Stimulated activated CD8-positive, alpha-beta memory T cell treated with anti-CD3 and anti-CD28 coated beads, Interleukin-15, amount 100 ng/mL, for 24 hours (primary cell): ENCODE measurements at places on chromosomes 2 and 18.

- no peak for DNase-seq
Observed at GRCh38 chr2:173326806-173327205, 27.9 kb upstream of the CDCA7 start.

- no peak for DNase-seq
Observed at GRCh38 chr2:42268528-42269151, 92.4 kb downstream of the COX7A2L start.

GRCh38 chr2:44805401-44806235, 135.9 kb upstream of the SIX3 start:
- no peak for DNase-seq

- DNase-seq, result no peak
Observed at GRCh38 chr2:65495251-65495877, 63.0 kb upstream of the SPRED2 start.

- no peak for DNase-seq
Observed at GRCh38 chr2:42973726-42974125, 181.3 kb upstream of the HAAO start.
